ENCODE measurements at places on chromosomes 13 and 19. TPM values are rescaled to one million over a fixed set of nuclear protein-coding genes. Genes with fewer than 3 reads are reported as not detected.

Gene TPTE2
- polyA plus RNA-seq: not detected

Gene SIGLEC12
- not detected for polyA plus RNA-seq

Gene WIZ
- polyA plus RNA-seq: 2.0 TPM

Gene PDX1
- not detected for polyA plus RNA-seq

Gene SIAH3
- polyA plus RNA-seq: not detected

Gene SLITRK6
- polyA plus RNA-seq: not detected

Gene IGSF23
- not detected for polyA plus RNA-seq

Gene BICRA
- polyA plus RNA-seq: 1.4 TPM

Gene ZNF211
- 18.5 TPM for polyA plus RNA-seq

Gene SRRM5
- 0.08 TPM for polyA plus RNA-seq

Gene GJA3
- 0.54 TPM for polyA plus RNA-seq

Gene FCAR
- polyA plus RNA-seq: 0.13 TPM

Gene FCER2
- 0.38 TPM for polyA plus RNA-seq

Gene ZNF525
- 9.4 TPM for polyA plus RNA-seq

Gene RNF225
- not detected for polyA plus RNA-seq

Gene SLC6A16
- 0.97 TPM for polyA plus RNA-seq

Gene LSM14A
- polyA plus RNA-seq: 193 TPM

Gene ZNF225
- 1.0 TPM for polyA plus RNA-seq

Gene ATP4A
- polyA plus RNA-seq: not detected

Gene XAB2
- 9.9 TPM for polyA plus RNA-seq

Gene FZR1
- polyA plus RNA-seq: 9.5 TPM

Gene NCR1
- not detected for polyA plus RNA-seq

Gene NDUFS7
- polyA plus RNA-seq: 211 TPM

Gene OXGR1
- not detected for polyA plus RNA-seq

Gene LRRC63
- polyA plus RNA-seq: 0.22 TPM

Gene GPR4
- polyA plus RNA-seq: not detected

Gene BRSK1
- polyA plus RNA-seq: not detected

Gene FGF22
- polyA plus RNA-seq: not detected

Gene N4BP2L1
- polyA plus RNA-seq: 62.5 TPM

Gene SMIM24
- 0.57 TPM for polyA plus RNA-seq

Gene LHB
- polyA plus RNA-seq: not detected

Gene SERPINE3
- not detected for polyA plus RNA-seq

Gene SCGB2B2
- polyA plus RNA-seq: not detected

Gene CYP4F8
- not detected for polyA plus RNA-seq

Gene ZNF799
- 3.9 TPM for polyA plus RNA-seq

Gene CCDC8
- not detected for polyA plus RNA-seq

Gene UNC13A
- polyA plus RNA-seq: not detected

Gene KLK14
- polyA plus RNA-seq: not detected

Gene C3
- not detected for polyA plus RNA-seq

Gene KLF1
- polyA plus RNA-seq: not detected

Gene COMMD6
- 627 TPM for polyA plus RNA-seq

Gene CLIP3
- polyA plus RNA-seq: 1.4 TPM

Gene USHBP1
- polyA plus RNA-seq: not detected

Gene ACP7
- polyA plus RNA-seq: not detected

Gene OSCAR
- 0.16 TPM for polyA plus RNA-seq

Gene THSD1
- 0.23 TPM for polyA plus RNA-seq

Gene UBE2L5
- not detected for polyA plus RNA-seq

Gene GRIK5
- polyA plus RNA-seq: not detected

Gene GPR12
- not detected for polyA plus RNA-seq

Gene ZNF610
- polyA plus RNA-seq: 3.2 TPM
